ENCODE measurements at places on chromosomes 1 and 21.

GRCh38 chr1:150762552-150762951, 3.0 kb downstream of the CTSS start:
- no peak overlapping the region for H3K4me3 ChIP-seq
- H3K27ac ChIP-seq: no peak overlapping the region
- peaks cover 14% of the 10 kb centered on the region for H3K36me3 ChIP-seq
- H3K4me1 ChIP-seq: peaks cover 50% of the 10 kb centered on the region
- DNase-seq: no peak

GRCh38 chr1:161978011-161978790, 45.5 kb downstream of the OLFML2B start:
- H3K27me3 ChIP-seq: no peaks in the 10 kb centered on the region
- H3K4me3 ChIP-seq: no peak overlapping the region
- no peaks in the 10 kb centered on the region for H3K4me1 ChIP-seq
- H3K27ac ChIP-seq: no peak overlapping the region

GRCh38 chr1:61051719-61052394, 30.5 kb upstream of the NFIA start:
- H3K27ac ChIP-seq: no peak overlapping the region
- DNase-seq: no peak
- peaks cover 55% of the 10 kb centered on the region for H3K27me3 ChIP-seq
- peaks cover 30% of the 10 kb centered on the region for H3K4me1 ChIP-seq

GRCh38 chr1:83996191-83996590, 2.7 kb downstream of the TTLL7 start:
- H3K27ac ChIP-seq: no peak overlapping the region
- H3K4me3 ChIP-seq: no peak overlapping the region
- H3K27me3 ChIP-seq: peaks cover 50% of the 10 kb centered on the region
- DNase-seq: no peak
- H3K36me3 ChIP-seq: no peaks in the 10 kb centered on the region
- H3K4me1 ChIP-seq: peaks cover 7% of the 10 kb centered on the region

All from activated naive CD4-positive, alpha-beta T cell treated with anti-CD3 and anti-CD28 coated beads for 36 hours (primary cell).